ENCODE measurements at places on chromosomes 7 and 10.

GRCh38 chr10:14126697-14127440, 203.9 kb downstream of the FRMD4A start:
- no peak for DNase-seq

DNA sequence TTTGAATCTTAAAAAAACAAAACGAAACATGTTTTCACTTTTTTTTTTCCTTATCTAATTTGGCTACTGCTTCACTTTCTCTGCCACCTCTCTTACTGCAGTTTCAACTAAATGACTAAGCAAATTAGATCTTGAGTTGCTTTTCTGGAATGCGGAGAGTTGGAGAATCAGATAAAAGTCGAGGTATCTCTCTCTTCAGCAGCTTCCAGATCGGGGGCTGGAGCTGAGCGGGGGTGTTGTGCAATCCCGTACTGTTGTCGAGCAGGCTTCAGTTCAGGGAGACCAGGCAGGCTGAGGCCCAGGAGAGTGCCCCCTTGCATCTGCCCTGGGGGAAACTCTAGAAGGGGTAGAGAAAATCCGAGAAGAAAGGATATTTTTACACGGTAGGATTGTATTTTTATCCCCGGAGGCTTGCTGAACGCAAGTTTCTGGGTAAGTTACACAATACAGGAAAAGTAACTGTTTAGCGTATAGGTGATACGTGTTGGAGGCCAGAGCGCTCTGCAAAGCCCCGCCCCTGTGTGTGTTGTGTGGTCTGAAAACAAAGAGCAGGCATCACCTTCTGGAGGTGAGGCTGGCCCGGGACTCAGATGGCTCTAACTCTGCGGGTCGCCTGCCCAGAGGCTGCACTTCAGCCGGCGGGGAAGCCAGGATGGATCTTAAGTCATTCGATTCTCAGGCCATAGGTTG, 116.6 kb downstream of the KLF6 start:
- no peak for DNase-seq

DNA sequence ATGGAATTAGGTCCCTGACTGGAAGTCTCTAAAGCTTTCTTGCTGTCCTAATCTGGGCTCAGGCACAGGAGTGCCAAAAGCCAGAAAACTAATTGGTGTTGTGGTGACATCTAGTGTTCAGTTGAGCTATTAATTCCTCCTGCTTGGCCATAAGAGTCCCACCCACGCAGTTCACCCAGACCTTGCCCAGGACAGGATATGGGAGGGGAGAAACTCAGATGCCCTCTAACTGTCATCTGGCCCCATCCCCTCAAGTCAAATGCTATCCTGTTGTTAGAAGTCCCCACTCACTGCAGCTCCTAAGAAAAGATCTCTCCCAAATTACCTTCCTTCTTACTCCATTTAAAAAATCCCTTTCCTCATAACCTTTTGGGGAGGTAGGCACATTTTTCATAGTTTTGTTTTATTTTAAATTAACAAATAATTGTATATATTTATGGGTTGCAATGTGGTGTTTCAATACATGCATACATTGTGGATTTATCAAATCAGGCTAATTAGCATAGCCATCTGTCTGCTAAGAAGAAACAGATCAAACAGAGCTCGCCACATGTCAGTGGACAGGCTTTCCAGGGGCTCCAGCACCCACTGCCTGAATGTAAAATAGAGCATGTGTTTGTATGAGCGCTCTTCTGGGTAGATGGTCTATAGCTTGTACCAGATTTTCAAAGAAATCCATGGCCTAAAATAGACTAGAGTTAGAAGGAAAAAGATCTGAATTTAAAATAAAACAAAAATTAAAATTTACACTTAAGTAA, 84.0 kb downstream of the GSAP start:
- DNase-seq, result peak; percentile 62

DNA sequence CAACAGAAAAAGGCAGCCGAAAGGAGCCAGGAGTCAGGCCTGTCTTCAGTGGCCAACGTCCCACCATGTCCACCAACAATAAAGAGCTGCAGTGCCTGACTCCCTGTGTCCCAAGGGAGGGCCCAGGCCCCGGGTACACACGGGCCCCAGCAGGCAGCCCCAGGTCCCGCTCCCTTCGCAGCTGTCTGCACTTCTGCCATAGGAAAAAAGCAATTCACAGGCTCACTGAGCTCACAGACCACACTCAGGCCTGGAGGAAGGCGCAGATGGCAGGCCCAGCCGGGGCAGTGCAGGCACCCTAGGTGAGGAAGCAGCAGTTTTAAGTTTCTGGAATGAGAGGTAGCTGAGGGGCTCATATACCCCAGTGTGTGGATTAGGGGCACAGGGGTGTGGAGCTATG, 100.5 kb downstream of the PRKAG2 start:
- DNase-seq, result no peak

- DNase-seq, result no peak
Observed at GRCh38 chr10:92200564-92200963, 90.3 kb downstream of the CPEB3 start.

- no peak for DNase-seq
Observed at GRCh38 chr7:147412109-147412508, 1178.5 kb upstream of the C7orf33 start.

DNA sequence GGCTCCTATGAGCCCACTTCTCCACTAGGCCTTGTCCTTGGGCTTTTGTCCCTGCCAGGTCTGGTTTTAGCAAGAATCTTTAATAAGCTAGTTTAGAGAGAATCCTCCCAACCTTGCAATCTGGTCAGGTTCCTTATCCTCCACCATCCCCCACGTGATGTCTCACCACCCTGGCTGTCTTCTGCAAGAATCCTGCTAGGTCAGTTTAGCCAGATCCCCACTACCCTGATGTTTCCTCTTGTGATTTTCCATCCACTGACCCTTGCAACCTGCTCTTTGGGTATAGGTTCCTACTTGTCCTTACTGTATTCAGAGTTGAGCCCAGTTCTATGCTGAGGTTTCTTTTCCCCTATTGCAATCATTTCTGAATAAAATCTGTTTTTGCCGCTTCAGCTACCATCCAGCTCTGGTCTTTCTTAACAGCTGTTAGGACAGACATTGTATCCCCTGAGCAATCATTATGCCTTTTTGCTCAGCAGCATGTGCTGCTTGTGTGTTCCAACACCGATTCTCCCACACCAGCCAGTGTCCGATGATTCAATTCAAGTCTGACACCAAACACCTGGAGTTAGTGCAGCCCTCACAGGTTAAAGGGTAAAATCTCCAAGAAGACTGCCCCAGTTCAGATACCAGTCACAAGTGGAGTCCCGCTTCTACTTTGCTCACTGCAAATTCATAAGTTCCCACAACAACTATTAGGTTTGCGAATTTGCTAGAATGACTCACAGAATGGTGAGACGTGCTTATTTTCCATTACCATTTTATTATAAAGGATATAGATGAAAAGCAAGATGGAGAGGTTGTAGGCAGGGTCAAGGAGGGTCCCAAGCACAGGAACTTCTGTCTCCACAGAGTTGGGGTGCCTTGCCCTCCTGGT, 62.2 kb upstream of the ADCY1 start:
- DNase-seq, result no peak

DNA sequence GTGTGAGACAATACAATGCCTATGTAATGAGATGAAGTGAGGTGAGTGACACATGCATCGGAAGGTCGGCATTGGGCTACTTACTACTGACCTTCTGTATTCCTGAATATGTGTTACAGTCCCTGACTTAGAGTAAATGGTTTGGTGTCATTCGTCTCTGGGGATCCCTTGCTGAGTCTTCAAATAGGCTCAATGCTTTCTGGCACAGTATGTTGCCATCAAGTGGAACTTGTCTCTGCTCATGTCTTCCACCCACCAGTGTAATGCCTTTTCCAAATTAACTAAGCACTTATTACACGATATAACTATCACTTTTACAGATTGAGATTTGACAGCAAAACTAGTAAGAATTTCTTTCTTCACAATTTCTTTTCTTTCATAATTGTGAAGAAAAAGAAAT, 10.9 kb downstream of the CUL2 start:
- DNase-seq, result no peak

GRCh38 chr7:48466713-48467112, 295.5 kb downstream of the ABCA13 start:
- DNase-seq, result no peak

GRCh38 chr10:126208726-126209302, 179.5 kb downstream of the ADAM12 start:
- DNase-seq, result no peak

DNA sequence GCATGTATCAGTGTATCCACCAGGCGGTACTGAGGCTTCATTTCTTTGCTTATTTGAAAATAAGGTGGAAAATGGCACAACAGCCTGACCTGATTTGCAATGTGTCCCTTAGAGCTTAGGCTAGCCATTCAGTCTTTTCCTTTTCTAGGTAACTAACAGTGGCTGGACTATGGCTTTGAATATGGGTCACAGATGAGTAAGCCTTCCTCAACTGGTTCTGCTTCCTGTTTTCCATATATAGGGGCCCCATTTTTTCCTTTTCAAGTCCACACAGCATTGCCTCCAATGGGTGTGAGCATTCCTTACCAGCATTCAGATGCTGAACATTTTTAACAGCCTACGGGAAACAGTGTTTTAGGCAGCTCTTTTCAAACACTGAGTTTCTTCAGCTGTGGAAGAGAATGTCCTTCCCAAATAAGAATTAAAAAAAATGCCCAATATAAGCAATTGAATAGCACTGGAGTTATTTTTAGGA, 3.9 kb upstream of the ITGB1 start:
- no peak for DNase-seq

DNA sequence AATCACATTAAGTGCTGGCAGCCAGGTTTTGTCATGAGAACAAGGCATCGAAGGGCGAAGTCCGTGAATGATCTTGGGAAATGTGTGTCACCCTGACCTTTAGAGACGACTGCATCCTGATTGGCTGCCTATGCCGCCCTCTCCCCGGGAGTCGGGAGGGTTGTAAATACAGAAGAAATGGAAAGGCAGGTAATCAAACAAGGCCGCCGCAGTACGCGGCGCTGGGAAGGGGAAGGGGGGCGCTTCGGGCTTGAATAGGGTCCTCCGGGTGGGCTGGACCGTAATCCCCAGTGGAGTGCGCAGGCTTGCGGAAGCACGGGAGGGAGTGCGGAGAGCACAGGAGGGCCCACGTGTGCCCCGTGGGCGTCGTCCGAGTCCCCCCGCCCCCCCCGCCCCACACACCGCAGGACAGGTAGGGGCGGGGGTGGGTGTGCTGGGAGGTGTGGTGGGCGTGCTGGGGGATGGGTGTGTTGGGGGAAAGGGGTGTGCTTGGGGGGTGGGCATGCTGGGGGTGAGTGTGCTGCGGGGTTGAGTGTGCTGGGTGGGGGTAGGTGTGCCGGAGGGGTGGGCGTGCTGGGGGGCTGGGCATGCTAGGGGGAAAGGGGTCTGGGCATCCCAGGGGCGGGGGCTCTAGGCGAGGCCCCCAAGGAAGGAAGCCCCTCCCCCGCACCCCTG, 169.4 kb downstream of the ARHGAP12 start:
- DNase-seq, result peak; percentile 10

DNA sequence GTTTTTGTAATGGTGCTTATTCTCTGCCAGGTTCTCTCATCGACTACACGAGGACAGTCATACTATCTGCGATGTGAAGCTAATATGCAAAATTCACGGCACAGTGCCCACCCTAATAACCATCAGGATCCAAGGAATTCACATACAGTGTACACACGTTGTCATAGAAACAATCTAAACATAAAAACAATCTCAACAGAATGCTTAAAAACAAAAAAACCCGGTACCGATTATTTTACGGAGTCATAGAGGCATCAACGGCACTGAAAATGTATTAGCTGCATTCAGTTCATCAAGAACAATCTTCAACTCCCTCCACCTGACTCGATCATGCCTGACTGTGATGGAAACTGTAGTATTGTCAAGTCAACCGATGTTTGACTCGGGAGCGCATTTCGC, 628 bp downstream of the MRPS33 start:
- peak; percentile 71 for DNase-seq

DNA sequence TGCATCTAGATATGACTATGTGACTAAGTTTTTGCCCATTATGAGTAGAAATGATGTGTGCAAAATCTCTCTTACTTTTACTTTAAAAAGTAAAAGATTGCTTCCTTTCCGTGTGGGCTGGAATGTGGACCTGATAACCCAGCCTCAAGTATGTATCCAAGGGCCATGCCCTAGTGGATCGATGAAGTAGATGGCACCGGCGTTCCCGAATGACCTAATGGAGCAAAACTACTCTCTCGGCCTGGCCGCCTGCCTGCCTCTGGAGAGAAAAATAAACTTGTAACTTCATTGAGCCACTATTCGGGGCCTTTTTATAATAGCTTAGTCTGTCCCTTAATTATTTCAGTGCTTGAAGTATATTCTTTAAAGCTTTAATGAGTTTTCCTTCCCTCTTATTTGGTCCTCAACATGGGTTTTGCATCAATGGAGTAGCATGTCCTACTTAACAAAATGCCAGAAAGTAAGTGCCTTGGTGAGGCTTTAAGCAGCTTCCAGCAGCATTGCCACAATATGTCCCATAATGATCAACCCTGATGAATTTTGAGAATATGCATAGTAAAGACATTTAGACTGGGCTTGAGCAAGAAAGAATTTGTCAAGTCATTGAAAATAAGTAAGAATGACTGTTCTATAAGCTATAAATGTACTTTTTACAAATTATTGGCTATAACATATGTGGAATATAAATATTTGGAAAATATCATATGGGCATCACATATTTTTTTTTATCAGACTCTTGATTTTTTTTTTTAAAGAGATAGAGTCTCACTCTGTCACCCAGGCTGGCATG, 61.4 kb downstream of the PLXDC2 start:
- no peak for DNase-seq

- DNase-seq, result no peak
Observed at GRCh38 chr10:33126742-33127141, 168.7 kb upstream of the ITGB1 start.

- DNase-seq, result no peak
Observed at GRCh38 chr10:71774916-71775702, 1.8 kb upstream of the VSIR start.

DNA sequence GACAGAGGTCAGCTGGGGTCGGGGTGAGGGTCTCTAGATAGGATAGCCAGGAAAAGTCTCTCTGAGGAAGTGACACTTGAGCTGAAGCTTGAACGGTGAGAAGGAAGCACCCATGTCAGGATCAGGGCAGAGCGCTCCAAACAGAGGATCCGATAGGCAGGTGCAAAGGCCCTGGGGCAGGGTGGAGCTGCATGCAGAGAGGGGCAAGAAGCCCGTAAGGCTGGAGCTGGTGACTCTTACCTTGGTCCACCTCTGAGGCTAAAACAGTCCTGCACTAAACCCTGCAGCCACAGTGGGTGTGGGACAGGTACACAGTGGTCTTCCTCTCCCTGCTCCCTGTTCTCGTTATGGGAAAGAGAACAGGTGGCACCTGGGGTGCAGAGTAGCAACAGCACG, 5.8 kb upstream of the C10orf71 start:
- no peak for DNase-seq

DNA sequence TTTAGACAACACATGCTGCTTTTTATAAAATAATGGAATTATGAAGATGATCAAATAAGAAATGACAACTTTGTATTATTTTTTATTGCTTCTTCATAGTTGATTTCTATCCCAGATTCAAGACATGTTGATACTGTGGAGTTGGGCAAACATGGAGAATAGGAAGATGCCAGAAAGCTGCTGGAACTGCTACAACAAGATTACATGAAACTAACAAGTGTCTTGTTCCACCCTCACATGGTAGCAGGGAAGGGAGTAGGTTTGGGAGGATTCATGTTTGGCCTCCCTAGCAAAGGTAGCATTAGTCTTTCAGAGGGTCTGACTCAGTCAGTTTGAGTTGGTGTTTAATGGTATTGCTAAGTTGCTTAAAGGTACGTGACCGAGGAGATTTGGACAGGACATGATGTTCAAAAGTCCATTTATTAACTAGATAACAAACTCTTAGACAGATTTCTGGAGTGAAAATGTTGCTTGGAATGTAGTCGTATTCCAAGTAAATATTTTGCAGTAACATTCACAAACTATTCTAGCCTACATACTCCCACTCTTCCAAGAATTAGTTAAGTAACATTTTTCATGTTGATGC, 33.1 kb downstream of the PRR15 start:
- no peak for DNase-seq

All from SHP77 treated with DMSO at 0.1 percent for 48 hours (cell line).